ENCODE measurements at places on chromosomes 12 and 14. TPM values are rescaled to one million over a fixed set of nuclear protein-coding genes. Genes with fewer than 3 reads are reported as not detected.

Gene FIGNL2
- 0.16 TPM for total RNA-seq

Gene ERP29
- 66.9 TPM for total RNA-seq

Gene SCNN1A
- 142 TPM for total RNA-seq

Gene IRAK4
- 15.1 TPM for total RNA-seq

Gene C12orf50
- not detected for total RNA-seq

Data from esophagus mucosa (tissue), 1 donor.